T-helper 1 cell (primary cell): ENCODE measurements at places on chromosomes 7 and 10.
A peak's percentile ranks its signal among the peaks of the same experiment; 100 is the strongest.

DNA sequence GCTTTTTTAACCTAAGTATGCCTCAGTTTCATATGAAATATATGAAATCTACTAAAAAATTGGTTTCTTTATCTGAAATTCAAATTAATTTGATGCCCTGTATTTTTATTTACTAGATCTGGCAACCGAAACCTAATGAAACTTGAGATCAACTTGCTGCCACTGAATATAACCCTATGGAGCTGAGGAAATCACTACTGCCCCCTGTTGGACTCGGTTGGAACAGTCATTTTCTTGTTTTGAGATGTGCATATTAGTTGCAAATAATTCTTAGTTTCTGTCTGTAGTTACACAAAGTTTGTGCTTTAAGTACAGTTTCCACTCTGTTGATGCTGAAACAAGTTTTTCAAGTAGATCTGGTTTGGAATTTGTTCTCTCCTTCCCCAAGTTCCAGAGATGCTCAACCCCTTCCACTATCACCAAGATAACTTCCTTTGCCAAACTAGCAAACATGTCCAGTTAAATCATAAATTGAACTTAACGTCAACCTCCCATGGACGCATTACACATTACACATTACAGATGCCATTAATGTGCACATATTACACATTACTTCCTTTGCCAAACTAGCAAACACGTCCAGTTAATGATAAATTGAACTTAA, 22.2 kb upstream of the EXOC4 start:
- DNase-seq: peak; percentile 10

DNA sequence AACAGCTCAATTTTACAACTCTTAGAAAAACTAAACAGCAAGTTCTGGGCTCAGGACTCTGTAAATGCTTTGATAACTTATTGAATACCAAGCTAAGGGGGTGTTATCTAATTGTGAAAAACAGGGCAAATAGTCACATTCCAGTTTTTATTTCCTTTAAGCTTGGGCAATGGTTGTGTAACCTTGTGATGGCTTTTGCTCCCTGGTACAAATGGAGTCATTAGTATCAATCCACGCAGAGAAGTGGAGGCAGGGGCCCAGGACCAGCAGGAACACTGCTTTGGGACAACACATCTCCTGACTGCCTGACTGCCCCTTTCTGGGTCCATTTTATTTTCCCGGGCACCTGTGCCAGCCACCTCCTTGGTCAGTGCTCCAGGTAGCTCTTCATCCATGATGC, 5.8 kb upstream of the PRKAG2 start:
- no peak for DNase-seq

DNA sequence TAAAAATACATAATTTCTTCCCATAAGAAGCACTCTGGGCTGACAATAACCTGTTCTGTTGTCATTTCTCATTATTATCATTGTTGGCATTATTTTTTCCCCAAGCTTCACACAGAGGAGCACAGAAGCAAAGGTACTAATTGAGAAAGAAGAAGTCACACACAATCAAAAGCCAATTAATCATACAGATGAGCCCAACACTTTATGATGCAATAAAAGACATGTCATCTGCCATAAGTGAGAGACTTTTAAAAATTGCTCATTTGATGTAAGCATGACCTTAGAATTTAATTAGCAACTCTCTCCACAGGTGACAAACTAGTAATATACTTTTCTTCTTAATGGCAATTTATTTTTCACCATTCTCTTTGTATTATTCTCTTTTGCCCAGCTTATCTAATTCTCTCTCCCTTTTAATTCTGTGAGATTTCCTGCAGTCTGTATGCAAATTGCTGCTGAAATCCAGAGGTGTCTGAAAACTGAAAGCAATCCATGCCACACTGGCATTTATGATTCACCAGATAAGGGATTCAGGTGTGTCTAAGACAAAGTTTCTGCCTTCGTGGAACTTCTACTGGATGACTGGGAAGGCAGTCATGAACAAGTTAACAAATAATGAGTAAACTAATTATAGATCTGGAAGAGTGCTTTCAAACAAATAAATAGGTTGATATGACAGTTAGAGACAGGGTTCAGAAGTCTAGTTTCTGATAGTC, 203.5 kb downstream of the CHCHD3 start:
- no peak for DNase-seq

DNA sequence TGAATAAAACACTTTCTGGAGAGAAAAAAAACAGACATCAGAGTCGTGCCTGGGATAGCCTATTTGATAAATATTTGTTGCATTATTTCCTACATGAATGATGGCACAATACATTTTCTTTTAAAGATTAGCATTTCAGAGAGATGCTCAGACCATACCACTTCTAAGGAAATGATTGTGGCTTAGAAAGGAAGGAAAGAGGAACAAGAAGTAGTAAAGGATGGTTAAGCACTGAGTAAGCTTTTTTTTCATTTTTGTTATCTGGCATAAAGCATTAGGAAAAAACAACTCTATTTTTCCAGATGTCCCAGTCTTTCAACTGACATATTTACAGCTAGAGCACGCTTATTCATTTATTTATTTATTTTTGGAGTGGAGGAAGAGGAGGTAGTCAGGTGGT, 258.8 kb upstream of the TEX47 start:
- no peak for DNase-seq
